Urothelium cell line (cell line): ENCODE measurements at places on chromosomes 3 and 15.

DNA sequence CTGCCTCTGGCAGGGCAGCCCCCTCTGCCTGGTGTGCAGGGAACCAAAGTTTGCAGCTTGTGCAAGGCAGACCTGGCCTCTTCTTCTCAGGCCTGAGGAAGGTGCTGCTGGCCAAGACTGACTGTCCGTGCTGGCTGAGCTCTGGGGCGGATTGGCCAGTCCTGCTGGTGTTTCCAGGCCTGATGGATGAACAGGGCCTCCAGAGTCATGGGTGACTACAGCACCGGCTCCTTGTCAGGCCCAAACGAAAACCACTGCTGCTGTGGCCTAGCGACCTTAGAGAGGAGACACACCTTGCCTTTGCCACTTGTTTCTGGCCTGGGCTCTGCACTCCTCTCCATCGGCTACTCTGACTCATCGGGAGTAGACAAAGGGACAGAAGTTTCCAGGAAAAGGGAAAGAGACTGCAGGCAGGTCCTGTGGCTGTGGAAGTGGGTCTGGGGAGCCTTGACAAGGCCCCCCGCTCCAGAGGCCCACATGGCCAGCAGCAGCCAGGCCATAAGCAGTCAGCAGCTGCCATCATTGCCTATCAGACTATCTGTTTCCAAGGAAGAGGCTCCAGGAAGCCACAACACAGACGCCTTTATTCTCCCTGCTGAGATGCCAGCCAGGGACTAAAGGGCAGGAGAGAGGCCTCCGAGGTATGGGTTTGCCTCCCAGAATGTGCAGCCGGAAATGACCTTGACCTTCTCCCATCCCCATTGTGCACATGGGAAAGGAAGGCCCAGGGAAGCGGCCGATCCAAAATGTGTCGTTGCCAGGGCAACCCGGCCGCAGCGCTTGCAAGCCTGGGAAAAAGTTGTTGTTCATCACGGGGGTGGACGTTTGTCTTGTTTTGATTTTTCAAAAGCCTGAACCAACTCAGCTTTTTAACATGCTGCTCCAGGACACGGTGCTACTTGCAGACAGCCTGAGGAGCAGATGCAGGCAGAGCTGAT, 160.5 kb downstream of the CHSY1 start:
- peak; percentile 21 for DNase-seq

- peak; percentile 71 for DNase-seq
Observed at GRCh38 chr3:46406788-46407611, at the start of the genes CCR5AS and CCRL2. CCR5AS (minus strand) TSS chr3:46407066. CCRL2 (plus strand) TSS chr3:46407259; CDS start chr3:46408080, 821 bp downstream.

DNA sequence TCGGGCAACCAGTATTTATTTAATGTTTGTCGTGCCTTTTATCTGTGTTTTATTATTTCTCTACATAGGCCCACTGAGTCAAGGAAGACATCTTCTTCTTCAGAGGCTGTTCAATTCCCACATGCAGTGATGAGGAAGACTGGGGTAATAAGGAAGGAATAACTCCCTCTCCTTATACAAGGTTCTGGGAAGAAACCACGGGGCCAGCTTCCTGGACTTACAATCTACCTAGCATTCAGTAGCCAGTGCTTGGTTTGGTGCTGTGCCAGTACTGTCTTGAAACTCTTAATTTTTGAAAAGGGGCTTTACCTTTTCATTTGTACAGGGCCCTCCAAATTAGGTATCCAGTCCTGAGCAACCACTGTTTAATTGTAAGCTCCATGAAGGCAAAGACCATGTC, 51.2 kb downstream of the SRGAP3 start:
- DNase-seq = no peak

DNA sequence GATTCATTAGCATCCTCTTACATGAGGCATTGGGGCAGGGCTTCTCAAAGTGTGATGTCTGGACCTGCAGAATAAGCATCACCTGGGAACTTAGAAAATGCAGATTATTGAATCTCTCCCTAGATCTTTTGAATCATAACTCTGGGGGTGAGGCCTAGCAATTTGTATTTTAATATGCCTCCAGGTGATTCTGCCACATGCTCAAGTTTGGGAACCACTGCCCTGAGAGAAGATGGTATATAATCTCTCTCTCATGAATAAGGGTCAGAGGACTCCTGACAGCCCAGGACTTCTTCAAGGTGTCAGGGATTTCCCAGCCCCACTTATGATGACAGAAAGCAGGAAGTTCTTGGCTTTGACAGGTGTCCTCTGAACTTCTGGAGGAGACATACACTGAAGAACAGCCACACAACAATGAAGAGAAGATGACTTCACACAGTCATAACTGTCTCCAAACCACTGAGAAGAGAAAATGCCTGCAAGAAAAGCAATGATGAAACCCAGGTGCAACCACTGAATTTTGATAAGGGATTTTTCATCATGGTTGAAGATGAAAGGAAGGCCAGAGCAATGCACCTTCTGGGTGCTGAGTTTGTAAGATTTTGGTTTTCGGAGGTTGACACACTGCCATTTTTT, 211.9 kb upstream of the MRPL3 start:
- DNase-seq = no peak

GRCh38 chr15:31197497-31198414, 96.2 kb upstream of the TRPM1 start:
- peak; percentile 44 for DNase-seq

GRCh38 chr15:68335251-68335650, 57.7 kb downstream of the FEM1B start:
- DNase-seq = peak; percentile 50

- DNase-seq = no peak
Observed at GRCh38 chr3:181384970-181385369, 326.8 kb upstream of the SOX2 start.

- DNase-seq = no peak
Observed at GRCh38 chr15:46408312-46408711, 773.5 kb downstream of the SQOR start.

- no peak for DNase-seq
Observed at GRCh38 chr3:81336470-81336869, 425.0 kb downstream of the GBE1 start.

- no peak for DNase-seq
Observed at GRCh38 chr15:37031198-37031597, 69.2 kb downstream of the MEIS2 start.

- peak; percentile 51 for DNase-seq
Observed at GRCh38 chr3:123046262-123047061, 18.9 kb upstream of the SEMA5B start.

GRCh38 chr3:144063306-144063705, 91.7 kb downstream of the DIPK2A start:
- no peak for DNase-seq

DNA sequence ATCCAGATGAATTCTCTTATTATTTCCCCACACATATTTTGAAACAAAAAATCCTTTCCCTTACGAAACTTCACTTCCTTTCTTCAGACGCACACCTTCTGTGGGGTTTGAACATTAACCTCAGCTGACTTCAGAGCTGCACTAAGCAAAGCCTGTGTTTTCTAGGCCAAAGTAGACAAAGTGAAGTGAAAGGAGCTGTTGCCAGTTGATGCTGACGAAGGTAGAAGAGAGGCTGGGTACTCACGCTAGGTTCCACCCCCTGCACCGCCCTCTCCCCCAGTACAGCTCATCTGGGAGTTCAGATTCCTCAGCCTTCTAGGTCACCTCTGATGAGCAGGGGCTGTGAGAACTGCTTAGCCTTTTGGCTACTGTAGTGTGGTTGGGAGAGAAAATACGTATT, 24.1 kb downstream of the DUT start:
- DNase-seq = peak; percentile 17

GRCh38 chr3:153596401-153596800, 434.4 kb downstream of the RAP2B start:
- DNase-seq = no peak

GRCh38 chr15:51732646-51733045, 4.8 kb downstream of the LYSMD2 start:
- no peak for DNase-seq

- DNase-seq = no peak
Observed at GRCh38 chr3:117692416-117692995, 982.9 kb downstream of the TUSC7 start.

- peak; percentile 58 for DNase-seq
Observed at GRCh38 chr3:177451864-177452830, 254.9 kb upstream of the TBL1XR1 start.

DNA sequence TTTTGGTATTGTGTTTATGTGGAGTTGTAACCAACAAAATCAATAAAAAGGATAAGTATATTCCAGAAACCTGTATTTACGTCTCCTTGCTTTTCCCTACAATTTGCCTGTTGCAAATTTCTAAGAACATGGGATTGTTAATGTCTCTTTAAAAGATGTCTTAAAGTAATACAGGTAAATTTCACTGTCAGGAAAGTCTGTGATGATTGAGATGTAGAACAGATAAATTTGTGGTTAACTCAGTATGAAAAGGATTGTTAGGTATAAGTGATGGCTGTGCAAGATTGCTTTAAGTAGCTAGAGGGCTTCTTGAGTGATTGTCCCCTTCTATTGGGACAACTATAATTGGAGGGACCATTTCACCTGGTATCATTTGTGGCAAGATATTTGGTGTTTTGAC, 6.8 kb downstream of the PTPRG start:
- DNase-seq = no peak

DNA sequence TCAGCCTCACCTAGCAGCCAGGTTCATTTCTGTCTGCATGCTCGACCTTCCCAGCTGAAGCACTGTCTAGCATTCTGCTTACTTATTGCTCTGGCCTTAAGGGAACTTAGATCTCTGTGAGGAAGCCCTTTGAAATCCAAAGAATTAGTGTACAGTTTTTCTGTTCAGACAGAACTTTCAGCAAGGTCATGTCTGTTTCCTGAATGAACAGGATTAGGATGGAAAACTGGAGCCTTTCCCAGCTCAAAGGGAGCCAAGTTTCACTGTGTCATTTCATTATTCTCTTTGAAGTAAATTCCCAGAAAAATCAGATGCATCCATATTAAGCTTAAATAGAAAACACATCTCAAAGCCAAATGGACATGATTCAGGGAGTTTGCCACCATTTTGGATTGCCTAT, 457.3 kb upstream of the KCNMB2 start:
- no peak for DNase-seq

- no peak for DNase-seq
Observed at GRCh38 chr3:121757812-121758545, 8.4 kb upstream of the GOLGB1 start.

- DNase-seq = no peak
Observed at GRCh38 chr3:64343689-64344430, 118.6 kb upstream of the PRICKLE2 start.

DNA sequence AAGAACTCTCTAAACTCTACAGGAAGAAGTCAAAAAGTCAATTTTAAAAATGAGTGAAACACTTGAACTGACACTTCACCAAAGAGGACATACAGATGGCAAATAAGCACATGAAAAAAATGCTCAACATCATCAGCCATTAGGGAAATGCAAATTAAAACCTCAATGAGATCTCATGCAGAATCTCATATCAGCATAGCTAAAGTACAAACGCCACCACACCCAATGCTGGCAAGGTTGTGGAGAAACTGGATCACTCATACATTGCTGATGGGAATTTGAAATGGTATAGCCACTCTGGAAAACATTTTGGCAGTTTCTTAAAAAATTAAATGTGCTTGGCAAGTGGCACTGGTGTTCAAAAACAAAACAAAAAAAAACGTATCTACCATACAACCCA, 34.2 kb downstream of the MEGF11 start:
- no peak for DNase-seq

GRCh38 chr3:12465836-12466225, 18.4 kb upstream of the TSEN2 start:
- DNase-seq = no peak

DNA sequence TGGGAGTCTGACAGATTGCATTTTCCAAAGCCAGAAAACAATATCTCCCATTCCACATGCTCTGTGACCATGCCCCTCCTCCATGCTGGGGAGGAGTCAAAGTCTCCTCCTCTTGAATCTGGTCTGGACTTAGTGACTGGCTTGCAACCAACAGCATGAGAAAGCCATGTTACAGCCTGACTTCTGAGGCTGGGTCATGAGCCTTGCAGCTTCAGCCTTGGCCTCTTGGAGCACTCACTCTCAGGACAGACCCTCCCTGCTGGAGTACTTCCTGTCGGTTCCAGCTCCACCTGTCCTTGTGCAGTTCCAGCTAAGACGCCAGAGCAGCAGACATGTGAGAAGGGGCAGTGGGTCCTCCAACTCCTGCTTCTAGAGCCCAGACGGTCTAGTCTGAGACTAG, 49.7 kb upstream of the RBSN start:
- peak; percentile 41 for DNase-seq

- DNase-seq = no peak
Observed at GRCh38 chr3:132592216-132592615, 4.9 kb upstream of the ACKR4 start.

DNA sequence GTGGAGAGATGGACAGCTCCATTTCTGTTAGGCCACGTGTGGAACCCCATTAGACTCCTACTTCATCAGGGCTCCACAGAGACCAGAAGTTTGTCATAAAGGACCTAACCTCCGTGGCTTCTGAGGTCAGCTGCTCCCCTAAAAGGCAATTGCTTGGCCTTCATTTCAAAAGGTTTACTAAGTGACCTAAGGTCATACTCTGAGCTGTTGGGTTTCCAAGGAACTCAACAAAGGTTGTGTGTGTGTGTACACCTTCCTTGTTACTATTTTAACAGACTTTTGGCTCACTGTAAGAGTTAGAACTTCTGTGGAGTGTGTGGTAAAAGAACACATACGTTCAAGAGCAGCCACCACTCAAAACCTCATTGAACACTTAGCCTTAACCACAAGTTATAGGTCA, 73.9 kb downstream of the SEC22A start:
- no peak for DNase-seq

GRCh38 chr3:181418233-181418632, 293.5 kb upstream of the SOX2 start:
- DNase-seq = no peak

DNA sequence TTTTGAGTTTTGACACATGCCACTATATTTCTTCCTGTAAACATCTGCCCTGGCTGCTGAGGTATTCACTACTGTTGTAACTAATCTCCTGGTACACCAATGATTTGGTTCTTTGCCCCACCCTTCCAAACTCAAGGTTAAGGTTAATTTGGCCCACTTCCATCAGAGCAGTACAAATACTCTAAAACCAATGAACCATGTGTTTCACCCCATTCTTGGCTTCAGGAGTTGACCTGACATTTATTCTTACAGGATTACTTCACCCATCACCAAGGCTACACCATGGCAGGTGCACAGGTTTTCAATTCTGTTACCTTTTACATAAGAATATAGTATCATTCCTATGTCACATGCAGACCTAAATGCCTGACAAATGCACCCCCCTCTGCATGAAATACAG, 1179.9 kb downstream of the ZPLD1 start:
- no peak for DNase-seq

DNA sequence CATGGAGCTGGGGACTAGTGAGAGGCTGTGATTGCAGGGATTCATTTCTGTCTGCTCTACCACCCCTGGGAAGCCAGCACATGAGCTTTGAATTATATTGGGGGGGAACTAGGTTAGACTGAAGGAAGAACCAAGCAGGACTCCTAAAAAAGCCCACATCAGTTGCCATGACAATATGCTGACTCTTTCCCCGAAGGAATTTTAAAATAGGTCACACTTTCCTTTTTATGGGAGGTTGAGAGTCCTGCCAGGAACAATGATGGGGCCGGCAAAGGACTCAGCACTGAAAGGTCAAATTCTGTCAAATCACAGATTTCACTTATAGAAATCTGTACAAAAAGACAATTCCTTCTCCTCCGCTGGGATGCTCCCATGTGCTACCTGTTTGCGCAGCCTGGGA, 130.8 kb downstream of the ZNF621 start:
- no peak for DNase-seq

- peak; percentile 25 for DNase-seq
Observed at GRCh38 chr3:13346481-13347389, 73.4 kb downstream of the NUP210 start.
